Activated naive CD4-positive, alpha-beta T cell treated with Interleukin-2 at 50 U/mL for 16 hours (primary cell): ENCODE measurements at places on chromosomes 2 and 18.

GRCh38 chr18:1544016-1544415, 639.3 kb downstream of the ADCYAP1 start:
- DNase-seq, result no peak

- no peak for DNase-seq
Measured at GRCh38 chr2:216671081-216671411, 24.3 kb downstream of the IGFBP5 start.

GRCh38 chr18:39223283-39223682, 1657.7 kb upstream of the CELF4 start:
- DNase-seq, result no peak

- no peak for DNase-seq
Measured at GRCh38 chr2:118639371-118639770, 208.1 kb downstream of the EN1 start.

DNA sequence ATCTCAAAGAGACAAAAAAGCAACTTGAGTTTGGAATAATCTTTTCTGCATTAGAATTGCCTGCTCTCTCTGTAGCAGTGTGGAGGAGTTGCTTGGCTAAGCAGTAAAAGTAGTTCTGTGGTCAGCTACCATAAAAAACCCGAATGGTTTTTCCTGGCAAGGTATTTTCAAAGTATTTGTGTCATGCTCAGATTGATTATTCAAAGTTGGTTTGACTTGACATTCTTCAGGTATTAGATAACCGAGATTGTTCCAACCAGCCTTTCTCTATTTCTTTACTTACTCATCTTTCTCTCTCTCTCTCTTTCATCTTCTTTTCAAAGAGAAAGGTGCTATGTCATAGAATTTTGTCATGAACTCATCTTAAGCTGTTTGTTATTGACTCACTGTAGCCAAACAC, 404.9 kb downstream of the CPS1 start:
- no peak for DNase-seq

GRCh38 chr18:59374128-59374527, 15.1 kb upstream of the LMAN1 start:
- DNase-seq, result no peak

DNA sequence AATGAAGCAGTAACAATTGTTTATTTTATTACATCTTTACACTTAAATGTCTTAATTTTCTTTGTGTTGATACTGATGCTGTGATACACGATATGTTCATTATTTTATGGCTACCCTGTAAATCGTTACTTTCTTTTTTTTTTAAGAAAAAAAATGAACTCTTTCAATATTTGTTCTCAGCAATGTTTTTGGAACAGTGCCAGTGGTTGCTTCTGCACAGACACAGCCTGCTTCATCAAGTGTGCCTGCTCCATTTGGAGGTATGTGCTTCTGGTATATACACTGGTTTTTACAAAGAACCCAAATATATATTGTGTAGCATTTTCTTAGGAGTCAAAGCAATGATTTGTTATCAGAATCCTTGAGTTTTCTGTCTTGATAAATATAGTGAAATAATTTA, 62.2 kb upstream of the SCYGR2 start:
- DNase-seq, result no peak

GRCh38 chr2:239692362-239692851, 291.6 kb upstream of the HDAC4 start:
- no peak for DNase-seq

DNA sequence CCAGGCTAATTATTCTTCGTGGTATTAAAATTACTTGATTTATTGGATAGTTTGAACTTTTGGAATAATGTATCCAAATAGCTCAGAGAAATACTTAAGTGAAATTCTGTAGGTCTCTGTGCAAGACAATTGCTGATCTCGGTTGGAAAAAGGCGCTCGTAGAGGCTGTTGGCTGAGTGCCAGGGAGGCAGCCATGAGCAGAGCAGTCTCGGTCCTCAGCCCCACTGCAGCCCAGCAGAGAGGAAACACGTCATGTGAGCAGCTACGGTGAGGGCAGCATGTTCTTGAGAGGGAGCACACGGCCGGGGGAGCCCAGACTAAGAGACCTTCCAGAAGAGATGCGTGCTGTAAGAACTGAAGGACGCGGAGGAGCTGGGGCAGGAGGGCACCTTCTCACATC, 42.5 kb downstream of the DCDC2C start:
- DNase-seq, result no peak

DNA sequence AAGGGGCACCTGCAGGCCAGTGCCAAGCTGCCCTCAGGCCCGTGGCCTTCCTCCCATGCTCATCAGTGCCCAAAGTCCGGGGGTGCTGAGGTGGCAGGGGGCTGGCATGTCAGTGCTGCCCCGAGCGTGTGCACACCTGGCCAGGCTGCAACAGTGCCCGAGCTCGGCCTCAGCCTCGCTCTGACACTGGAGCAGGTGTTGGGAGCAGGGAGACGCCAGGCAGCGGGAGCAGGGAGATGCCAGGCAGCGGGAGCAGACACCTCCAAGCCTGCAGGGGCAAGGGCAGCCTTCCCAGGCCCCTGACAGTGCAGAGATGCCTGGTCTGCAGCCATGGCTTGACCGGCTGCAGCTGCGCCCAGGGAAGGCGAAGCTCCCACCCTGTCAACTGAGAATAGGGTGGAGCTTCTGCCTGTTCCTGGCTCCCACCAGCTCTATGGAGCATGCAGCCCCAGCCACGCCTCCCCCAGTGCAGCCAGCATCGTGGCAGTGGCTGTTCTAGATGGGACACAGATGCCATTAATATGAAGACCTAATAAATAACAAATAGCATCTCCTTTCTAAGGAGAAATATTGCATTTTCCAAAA, 82.4 kb downstream of the DTNB start:
- DNase-seq, result no peak

DNA sequence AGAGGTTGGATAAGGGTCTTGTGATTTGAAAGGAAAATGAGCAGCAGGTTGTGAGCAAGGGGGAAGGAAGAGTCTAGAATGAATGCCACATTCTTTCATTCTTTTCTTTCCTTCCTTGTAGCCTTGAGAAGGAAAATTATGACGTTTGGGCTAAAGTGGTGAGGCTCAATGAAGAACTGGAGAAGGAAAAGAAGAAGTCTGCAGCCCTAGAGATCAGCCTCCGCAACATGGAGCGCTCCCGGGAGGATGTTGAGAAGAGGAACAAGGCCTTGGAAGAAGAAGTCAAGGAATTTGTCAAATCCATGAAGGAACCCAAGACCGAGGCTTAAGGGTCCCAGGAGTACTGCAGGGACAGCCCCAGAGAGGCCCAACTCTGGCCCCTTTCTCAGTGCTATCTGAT, 45.3 kb downstream of the BMP10 start:
- DNase-seq, result no peak

GRCh38 chr2:68689553-68690537, 44.8 kb upstream of the ARHGAP25 start:
- DNase-seq, result no peak

- DNase-seq, result no peak
Measured at GRCh38 chr18:13247506-13247905, 28.9 kb downstream of the LDLRAD4 start.

GRCh38 chr2:114139542-114139941, 249.7 kb downstream of the ACTR3 start:
- no peak for DNase-seq

- no peak for DNase-seq
Measured at GRCh38 chr18:74733598-74733997, 135.9 kb downstream of the ZNF407 start.

- DNase-seq, result no peak
Measured at GRCh38 chr2:1598041-1598710, 146.1 kb downstream of the PXDN start.

- DNase-seq, result no peak
Measured at GRCh38 chr18:38023871-38024270, 458.3 kb upstream of the CELF4 start.

DNA sequence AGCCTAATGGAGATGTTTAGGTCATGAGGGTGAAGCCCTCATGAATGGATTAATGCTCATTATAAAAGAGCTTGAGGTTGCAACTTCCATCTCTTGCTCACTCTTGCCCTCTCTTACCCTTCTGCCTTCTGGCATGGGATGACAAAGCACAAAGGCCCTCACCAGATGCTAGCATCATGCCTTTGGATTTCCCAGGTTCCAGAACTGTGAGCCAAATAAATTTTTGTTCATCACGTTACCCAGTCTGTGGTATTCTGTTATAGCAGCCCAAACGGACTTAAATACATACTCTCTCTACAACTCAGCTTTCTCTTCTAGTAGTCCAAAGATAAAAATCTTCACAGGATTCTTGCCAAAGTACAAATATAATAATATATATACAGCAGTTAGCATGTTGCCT, 75.8 kb downstream of the LNPK start:
- DNase-seq, result no peak

- DNase-seq, result no peak
Measured at GRCh38 chr18:11064106-11064505, 85.3 kb downstream of the PIEZO2 start.

- no peak for DNase-seq
Measured at GRCh38 chr2:217899231-217900009, 103.4 kb downstream of the TNS1 start.

GRCh38 chr18:44912740-44913478, 232.2 kb downstream of the SETBP1 start:
- no peak for DNase-seq

DNA sequence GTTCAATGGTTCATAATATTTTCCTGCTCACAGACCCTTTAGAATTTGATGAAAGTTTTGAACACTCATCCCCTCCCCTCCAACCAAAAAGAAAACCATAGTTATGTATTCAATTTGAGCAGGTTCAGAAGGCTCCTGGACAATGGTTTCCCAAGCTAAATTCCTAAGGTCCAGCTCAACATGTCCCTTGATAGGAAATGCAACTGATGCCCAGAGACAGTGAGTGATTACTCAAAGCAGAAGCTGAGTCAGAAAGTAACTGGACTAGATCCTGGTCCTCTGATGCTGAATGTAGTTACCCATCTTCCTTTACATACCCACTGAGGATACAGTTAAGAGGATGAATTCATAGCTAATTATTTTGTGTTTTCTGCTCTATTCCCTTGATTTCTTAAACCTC, 218.9 kb upstream of the NCKAP5 start:
- DNase-seq, result no peak

DNA sequence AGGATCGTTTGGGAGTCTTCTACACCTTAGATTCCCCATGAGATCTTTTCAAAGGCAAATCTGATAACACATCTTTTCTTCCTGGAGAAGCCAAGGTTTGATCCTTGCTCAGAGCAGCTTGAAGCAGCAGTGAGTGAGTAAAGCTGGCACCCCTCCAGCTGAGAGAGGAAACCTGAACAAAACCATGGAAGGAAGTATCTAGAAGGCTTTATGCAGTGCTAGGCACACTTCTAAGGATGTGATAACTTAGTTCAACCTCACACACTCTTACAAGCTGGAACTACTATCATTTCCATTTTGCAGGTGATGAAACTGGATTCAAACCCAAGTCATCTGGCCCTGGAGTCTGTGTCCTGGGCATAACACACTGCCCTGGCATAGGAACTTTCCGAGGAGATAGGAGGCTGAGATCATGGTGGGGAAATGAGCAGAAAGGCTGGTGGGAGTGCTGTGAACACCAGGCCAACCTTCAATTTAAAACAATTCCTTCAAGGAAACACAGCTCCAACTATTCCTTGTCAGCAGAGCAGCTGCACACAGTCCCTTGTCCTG, 71.2 kb downstream of the CTAGE1 start:
- no peak for DNase-seq

- DNase-seq, result no peak
Measured at GRCh38 chr18:10401521-10401920, 52.9 kb upstream of the APCDD1 start.

DNA sequence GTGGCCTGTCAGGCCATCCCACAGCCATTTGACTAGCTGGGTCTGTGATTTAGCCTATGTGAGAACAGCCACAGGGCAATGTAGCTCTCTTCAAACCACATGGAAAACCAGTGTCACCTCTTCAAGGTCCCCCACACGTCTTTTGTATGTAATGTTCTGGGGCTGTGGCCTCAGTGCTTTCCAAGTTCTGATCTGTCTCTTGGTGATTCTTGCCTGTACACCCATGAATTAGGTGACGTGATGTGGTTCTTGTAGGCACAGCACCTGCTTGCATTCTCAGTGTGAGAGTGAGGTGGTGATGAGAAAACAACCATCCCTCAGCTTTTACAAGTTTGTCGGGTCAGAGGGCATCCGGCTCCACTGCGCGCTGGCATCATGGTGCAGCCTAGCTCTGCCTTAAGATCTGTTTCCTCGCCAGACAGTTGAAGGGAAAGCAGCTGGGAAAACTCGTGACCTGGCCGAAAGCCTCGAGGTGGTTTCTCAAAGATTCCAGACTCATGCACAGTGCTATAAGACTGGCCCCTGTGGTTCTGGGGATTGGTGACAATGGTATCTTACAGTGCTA, 125.8 kb downstream of the TANC1 start:
- no peak for DNase-seq

DNA sequence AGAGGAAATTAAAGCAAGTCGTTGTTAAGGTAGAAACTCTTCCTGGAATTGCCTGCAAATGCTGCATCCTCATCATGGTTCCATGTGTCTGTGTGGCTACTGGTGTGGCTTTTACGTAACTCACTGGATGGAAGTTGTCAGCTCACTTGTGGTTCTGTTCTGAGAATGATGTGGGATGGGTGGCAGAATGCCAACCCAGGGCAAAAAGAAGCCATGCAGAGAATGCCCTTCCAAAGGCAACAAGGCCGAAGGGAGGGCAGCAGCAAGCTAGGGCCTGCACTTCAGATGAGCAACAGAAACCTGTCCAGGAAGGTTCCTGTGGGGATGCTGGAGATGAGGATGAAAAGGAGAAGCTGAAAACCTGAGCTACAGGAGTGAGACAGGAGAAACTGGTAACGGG, 10.4 kb upstream of the NAPG start:
- no peak for DNase-seq

- no peak for DNase-seq
Measured at GRCh38 chr2:182023235-182023634, 37.6 kb downstream of the PPP1R1C start.

- no peak for DNase-seq
Measured at GRCh38 chr18:59573962-59574361, 123.3 kb downstream of the CCBE1 start.
